ENCODE measurements at places on chromosomes 5 and 9. TPM values are rescaled to one million over a fixed set of nuclear protein-coding genes. Genes with fewer than 3 reads are reported as not detected.

GRCh38 chr5:124901081-124901480, 154.6 kb upstream of the ZNF608 start:
- no peaks in the 10 kb centered on the region for H3K27me3 ChIP-seq
- no peak overlapping the region for H3K27ac ChIP-seq
- no peak overlapping the region for H3K4me3 ChIP-seq
- H3K36me3 ChIP-seq: no peaks in the 10 kb centered on the region
- DNase-seq: no peak

DNA sequence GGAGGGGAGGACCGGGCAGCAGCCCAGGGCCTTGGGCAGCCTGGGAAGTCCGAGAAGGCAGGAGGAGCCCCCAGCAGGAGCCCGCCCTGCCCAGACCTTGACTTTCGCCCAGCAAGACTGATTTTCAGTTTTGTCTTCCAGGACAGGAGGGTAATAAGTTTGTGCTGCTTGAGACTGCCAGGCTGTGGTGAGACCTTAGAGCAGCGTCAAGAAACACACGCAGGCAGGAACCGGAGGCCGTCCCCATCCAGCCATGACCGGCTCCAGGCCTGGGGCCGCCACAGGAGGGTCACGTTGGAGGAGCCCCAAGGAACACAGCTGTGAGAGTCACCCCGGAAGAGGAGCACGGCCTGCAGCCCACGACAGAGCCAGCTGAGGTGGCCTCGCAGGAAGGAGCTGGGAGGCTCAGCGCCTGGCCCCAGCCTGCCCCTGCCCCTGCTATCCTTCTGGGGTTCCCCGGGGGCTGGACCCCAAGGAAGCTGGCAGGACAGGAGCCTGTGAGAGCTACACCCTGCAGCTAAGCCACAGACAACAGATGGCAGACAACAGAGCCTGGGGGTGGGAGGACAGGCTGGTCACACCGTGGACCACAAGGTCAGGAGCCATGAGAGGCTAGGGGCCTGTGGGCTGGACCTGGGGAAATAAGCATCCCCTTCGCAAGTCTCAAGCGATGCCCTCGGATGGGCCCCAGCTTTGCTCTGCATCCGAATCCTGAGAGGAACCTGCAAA, 126.0 kb upstream of the FAM120A start:
- no peak overlapping the region for H3K4me3 ChIP-seq
- H3K4me1 ChIP-seq: no peaks in the 10 kb centered on the region
- no peaks in the 10 kb centered on the region for H3K27me3 ChIP-seq

- H3K4me3 ChIP-seq: peak overlapping the region; percentile 18
- peaks cover 21% of the 10 kb centered on the region for H3K4me1 ChIP-seq
- no peaks in the 10 kb centered on the region for H3K36me3 ChIP-seq
- H3K27ac ChIP-seq: no peak overlapping the region
- no peaks in the 10 kb centered on the region for H3K27me3 ChIP-seq
Observed at GRCh38 chr5:124056326-124056990, 544.5 kb downstream of the CSNK1G3 start.

SIGMAR1 gene
- total RNA-seq: 35.0 TPM

DNA sequence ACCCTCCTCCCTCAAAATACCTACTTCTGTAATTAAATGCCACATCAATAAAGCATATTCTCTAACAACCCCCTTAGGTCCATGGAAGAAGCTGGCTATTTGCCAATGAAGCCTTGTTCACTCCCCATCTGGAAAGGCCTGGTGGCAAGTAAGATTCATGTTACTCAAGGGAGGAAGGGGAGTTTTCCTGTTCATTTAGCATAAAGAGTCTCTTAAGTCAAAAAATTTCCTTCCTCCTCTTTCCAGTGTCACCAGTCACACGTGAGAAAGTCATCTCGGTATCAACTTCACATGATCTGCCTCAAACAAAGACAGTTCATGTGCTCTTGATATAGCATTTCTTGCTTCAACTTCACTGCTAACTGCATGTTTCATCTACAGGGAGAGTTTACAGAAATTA, 32.7 kb upstream of the RIC1 start:
- H3K4me1 ChIP-seq: no peaks in the 10 kb centered on the region
- no peak overlapping the region for H3K4me3 ChIP-seq
- no peak for DNase-seq
- H3K27me3 ChIP-seq: no peaks in the 10 kb centered on the region
- H3K36me3 ChIP-seq: no peaks in the 10 kb centered on the region

C8G gene
- 2.2 TPM for total RNA-seq

LCN1 gene
- not detected for total RNA-seq

GRCh38 chr9:125233678-125234077, 7.5 kb downstream of the HSPA5 start:
- DNase-seq: no peak
- H3K4me1 ChIP-seq: peaks cover 41% of the 10 kb centered on the region

- H3K4me3 ChIP-seq: no peak overlapping the region
- peak; percentile 64 for DNase-seq
- no peaks in the 10 kb centered on the region for H3K27me3 ChIP-seq
- H3K27ac ChIP-seq: peak overlapping the region; percentile 85
- H3K36me3 ChIP-seq: no peaks in the 10 kb centered on the region
Observed at GRCh38 chr9:124280176-124280691, 22.5 kb downstream of the NEK6 start.

MORN5 gene
- 7.7 TPM for total RNA-seq

GRCh38 chr9:72362118-72362531, 2.9 kb downstream of the ZFAND5 start:
- H3K36me3 ChIP-seq: peaks cover 34% of the 10 kb centered on the region
- peaks cover 59% of the 10 kb centered on the region for H3K4me1 ChIP-seq
- DNase-seq: no peak
- no peaks in the 10 kb centered on the region for H3K27me3 ChIP-seq
- H3K4me3 ChIP-seq: peak overlapping the region; percentile 78

- no peaks in the 10 kb centered on the region for H3K27me3 ChIP-seq
- DNase-seq: peak; percentile 63
- H3K4me1 ChIP-seq: no peaks in the 10 kb centered on the region
- H3K36me3 ChIP-seq: peaks cover 69% of the 10 kb centered on the region
Observed at GRCh38 chr9:128389395-128390149, 18.4 kb downstream of the URM1 start.

- DNase-seq: peak; percentile 35
- no peak overlapping the region for H3K27ac ChIP-seq
- no peak overlapping the region for H3K4me3 ChIP-seq
- no peaks in the 10 kb centered on the region for H3K36me3 ChIP-seq
Observed at GRCh38 chr9:103999375-104000062, 94.6 kb upstream of the SMC2 start.

DNA sequence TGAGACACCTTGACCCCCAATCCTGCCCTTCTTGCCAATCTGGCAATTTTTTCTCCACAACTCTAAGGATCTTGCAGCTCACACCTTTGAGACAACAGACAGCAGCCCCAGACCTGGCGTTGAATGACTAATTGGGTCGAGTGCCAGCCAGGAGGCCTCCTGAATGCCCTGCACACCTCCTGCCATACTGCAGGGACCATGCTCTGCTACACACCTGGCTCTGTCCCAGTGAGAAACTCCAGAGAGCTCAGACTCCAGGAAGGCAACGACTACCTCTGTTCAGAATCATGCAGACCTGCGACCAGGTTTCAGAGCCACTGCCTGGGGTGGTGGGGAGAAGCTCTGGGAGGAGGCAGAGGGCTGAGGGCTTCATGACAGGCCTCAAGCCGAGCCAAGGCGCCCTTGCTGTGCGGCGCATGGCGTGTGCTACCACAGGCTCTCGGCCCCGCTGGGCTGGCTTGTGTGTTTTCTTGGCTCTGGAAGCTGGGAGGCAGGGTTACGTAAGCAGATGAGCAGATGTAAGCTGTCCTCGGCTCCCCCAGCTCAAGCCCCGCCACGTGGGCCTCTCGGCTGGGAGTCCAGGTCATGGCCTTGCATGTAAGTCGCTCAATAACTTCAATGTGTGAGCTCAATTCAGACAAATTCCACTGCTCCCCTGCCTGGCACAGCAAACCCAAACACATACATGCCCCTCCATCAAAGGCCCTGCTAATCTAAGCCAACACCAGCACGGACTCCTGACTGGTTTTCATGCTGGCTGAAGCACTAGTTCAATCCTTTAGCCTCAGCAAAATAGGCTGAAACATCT, 27.5 kb downstream of the B4GALT1 start:
- peaks cover 94% of the 10 kb centered on the region for H3K4me1 ChIP-seq
- H3K36me3 ChIP-seq: peaks cover 4% of the 10 kb centered on the region
- no peaks in the 10 kb centered on the region for H3K27me3 ChIP-seq

GRCh38 chr5:144307736-144308135, 137.1 kb downstream of the KCTD16 start:
- no peaks in the 10 kb centered on the region for H3K36me3 ChIP-seq
- H3K4me1 ChIP-seq: no peaks in the 10 kb centered on the region
- H3K27me3 ChIP-seq: no peaks in the 10 kb centered on the region
- H3K4me3 ChIP-seq: no peak overlapping the region
- H3K27ac ChIP-seq: no peak overlapping the region

DNA sequence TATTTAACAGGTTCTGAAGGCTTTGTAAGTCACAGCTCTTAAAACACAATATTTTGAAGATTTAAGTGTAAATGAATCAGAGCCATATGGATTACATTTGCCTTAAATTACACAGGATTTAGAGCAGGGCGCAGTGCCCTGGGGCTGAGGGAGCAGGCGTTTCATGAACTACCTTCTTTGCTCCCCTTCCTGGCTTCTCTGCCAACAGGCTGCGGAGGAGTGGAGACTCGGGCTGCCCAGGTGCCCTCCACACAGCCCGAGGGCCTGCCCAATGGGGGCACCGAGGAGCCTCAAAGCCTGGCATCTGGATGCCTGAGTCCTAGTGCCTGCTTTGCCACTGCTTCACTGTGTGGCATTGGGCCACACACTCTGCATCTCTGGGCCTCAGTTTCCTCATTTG, 90.6 kb upstream of the HAND1 start:
- DNase-seq: no peak
- H3K36me3 ChIP-seq: no peaks in the 10 kb centered on the region
- peaks cover 4% of the 10 kb centered on the region for H3K27me3 ChIP-seq
- H3K4me3 ChIP-seq: no peak overlapping the region
- H3K4me1 ChIP-seq: no peaks in the 10 kb centered on the region
- no peak overlapping the region for H3K27ac ChIP-seq

ADGRV1 gene
- 49.7 TPM for total RNA-seq

GRCh38 chr9:94922691-94923107, 196.2 kb downstream of the AOPEP start:
- DNase-seq: no peak
- H3K36me3 ChIP-seq: no peaks in the 10 kb centered on the region
- H3K4me3 ChIP-seq: no peak overlapping the region
- peaks cover 65% of the 10 kb centered on the region for H3K4me1 ChIP-seq

GRCh38 chr5:78562714-78563330, 85.8 kb downstream of the LHFPL2 start:
- no peak overlapping the region for H3K4me3 ChIP-seq
- DNase-seq: no peak
- H3K36me3 ChIP-seq: no peaks in the 10 kb centered on the region
- peaks cover 14% of the 10 kb centered on the region for H3K4me1 ChIP-seq
- H3K27me3 ChIP-seq: no peaks in the 10 kb centered on the region
- H3K27ac ChIP-seq: no peak overlapping the region

PSAT1 gene
- total RNA-seq: 10.4 TPM
